ENCODE measurements at places on chromosomes 1 and 21. TPM values are rescaled to one million over a fixed set of nuclear protein-coding genes. Genes with fewer than 3 reads are reported as not detected.
A peak's percentile ranks its signal among the peaks of the same experiment; 100 is the strongest.

COL9A2 gene
- total RNA-seq = 0.60 TPM

ST7L gene
- 17.5 TPM for total RNA-seq

TMPRSS15 gene
- not detected for total RNA-seq

CHRM3 gene
- not detected for total RNA-seq

TCHHL1 gene
- total RNA-seq = not detected

PADI2 gene
- not detected for total RNA-seq

PLD5 gene
- total RNA-seq = not detected

HMGCL gene
- 33.8 TPM for total RNA-seq

CFHR3 gene
- total RNA-seq = not detected

ACTA1 gene
- total RNA-seq = not detected

DNA sequence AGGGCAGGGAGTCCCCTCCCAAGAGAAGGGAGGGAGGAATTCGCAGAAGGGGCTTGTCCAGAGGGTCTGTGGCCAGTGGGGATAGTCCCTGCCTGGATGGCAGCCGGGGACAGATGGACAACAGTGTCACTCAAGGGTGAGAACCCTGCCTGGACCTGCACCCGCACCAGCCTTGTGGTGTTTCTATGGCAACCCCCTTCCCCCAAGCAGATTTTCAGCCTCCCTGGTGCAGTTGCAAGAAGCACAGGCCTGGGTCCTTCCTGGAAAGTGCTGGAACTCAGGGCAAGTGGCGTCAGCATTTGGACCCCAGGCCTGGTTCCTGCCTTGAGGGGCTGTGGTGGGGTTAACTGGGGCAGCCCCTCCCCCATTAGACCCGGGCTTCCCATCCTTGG lies 83.8 kb upstream of the ACTL8 start:
- DNase-seq = no peak

GRCh38 chr1:198030682-198031081 lies 113.5 kb downstream of the LHX9 start:
- DNase-seq = no peak

DNA sequence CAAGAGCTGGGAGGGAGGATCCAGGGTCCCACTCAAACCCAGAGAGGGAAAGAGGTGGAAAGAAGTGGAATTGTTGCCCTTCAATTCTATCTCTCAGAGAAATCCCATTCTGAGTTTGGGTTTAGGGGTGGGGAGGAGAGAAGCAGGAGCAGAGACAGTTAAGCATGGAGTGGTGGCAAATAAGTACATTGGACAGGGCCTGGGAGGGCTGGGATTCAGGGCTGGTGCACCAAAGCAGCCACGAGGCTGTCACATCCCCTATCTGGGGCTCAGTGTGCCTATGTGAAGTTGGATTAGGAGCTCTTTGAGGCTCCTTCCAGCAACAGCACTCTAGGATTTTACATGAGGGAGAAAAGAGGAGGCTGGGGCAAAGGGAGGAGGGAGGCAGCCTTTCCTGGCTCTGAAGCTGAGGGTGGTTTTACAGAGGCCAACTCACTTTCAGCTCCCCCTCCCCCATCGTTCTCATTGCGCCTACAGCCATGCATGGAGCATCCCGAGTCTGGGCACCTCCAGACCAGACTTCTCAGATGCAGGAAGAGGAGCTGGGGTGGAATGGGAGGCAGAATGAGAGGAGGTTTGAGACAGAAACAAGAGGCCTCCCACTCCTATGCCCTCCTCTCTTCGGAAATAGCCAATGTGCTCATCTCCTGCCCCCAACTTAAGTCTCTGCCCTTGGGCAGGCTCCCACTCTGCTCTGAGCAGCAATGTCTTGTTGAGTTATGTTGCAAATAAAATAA lies 3.0 kb upstream of the SYT6 start:
- no peak for DNase-seq

GRCh38 chr1:61436016-61436415 lies 288.9 kb downstream of the TM2D1 start:
- DNase-seq = peak; percentile 95

GRCh38 chr1:59560807-59561450 lies 253.8 kb upstream of the HOOK1 start:
- no peak for DNase-seq

DNA sequence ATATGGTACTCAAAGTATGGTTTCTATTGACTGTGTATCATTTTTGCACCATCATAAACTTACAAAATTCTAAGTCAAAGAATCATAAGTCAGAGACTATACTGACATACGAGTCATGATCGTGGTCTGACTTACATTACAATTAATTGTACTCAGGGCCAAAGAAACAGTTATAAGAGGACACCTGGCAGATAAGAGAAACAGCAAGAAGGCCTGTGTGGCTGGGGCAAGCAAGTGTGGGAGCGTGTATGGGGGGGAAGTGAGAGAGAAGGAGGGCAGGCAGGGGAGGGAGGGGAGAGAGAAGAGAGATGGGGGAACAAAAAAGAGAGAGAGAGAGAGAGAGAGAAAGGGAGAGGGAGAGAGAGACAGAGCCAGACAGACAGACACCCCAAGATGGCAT lies 70.9 kb downstream of the RERE start:
- no peak for DNase-seq

GRCh38 chr1:178706432-178706831 lies 18.6 kb upstream of the RALGPS2 start:
- no peak for DNase-seq

DNA sequence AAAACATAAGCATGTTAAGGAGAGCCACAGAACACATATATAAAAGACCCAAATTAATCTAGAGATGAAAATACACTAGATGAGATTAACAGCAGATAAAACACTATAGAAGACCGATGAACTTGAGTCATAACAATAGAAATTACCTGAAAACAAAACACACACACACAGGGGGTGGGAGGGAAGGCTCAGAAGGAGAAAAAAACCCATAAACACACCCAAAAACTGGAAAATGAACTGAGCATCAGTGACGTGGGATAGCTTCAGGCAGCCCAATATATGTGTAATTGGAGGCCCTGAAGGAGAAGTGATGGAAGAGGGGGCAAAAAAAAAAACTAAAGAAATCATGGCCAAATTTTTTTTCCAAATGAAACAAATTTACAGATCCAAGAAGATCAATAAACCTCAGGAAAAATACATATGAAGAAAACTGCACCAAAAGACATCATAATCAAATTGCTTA lies 11.4 kb downstream of the ALDH9A1 start:
- no peak for DNase-seq

- DNase-seq = peak; percentile 5
Measured at GRCh38 chr1:116909512-116910378, at the start of gene PTGFRN. PTGFRN (plus strand) TSS chr1:116909916; CDS start chr1:116910204, 288 bp downstream.

DNA sequence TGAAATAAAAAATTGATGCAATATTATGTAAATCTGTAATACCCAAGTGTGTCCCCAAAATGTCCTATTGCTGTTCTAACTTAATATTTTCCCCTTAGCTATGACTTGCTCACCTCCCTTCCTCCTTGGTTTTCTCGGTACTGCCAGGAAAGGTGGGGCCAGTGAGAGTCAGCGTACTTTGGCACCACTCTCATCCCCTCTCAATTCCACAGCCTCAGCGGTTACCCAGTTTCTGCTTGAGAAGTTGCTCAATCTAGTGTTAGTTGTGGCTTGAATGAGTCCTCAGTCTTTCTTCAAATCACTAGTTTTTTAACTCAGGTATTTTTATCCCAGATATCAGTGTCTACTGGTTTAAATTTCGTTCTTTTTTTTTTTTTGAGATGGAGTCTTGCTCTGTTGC lies 32.3 kb downstream of the BCAS2 start:
- DNase-seq = no peak

GRCh38 chr1:81381881-81382280 lies 418.9 kb upstream of the ADGRL2 start:
- DNase-seq = no peak

DNA sequence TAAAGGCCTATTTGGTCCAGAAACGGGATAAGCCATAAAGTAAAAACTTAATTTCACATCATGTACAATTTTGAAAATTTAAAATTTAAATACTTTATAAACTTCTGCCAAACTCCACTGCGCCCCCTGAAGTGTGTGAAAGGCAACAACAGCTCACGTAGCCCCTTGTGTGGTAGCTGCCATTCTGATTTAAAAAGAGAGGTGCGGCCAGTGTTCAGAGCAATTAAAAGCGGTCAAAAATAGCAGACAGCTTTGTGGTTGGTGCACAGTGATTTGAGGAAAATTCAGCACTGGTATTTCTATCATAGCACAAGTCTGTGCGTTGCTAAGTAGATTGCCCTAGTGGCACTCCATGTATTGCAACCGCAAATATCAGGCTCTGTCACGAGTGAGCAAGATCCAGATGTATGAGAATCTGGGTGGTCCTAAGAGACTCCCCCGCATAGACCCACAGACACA lies 122.5 kb downstream of the ATG4C start:
- no peak for DNase-seq

GRCh38 chr1:223077247-223077833 lies 65.7 kb downstream of the TLR5 start:
- DNase-seq = no peak

DNA sequence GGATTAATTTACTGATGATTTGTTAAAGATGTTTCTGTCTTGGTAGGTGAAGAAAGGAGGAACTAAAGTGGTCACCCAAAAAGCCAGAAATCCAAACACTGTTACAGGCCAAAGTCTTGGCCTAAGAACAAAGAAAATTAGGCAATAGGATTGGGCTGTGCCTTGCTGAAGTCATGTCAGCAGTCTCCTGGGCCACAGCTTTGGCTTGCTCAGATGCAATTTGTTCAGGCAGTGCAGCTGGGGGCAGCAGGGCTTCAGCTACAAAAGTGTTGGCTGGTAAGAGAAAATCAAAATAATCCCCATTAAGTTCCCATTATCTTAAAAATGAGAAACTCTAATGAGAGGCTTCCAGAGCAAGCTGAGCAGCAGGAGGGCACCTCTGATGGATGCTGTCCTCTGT lies 14.0 kb upstream of the RAP1A start:
- no peak for DNase-seq

- no peak for DNase-seq
Measured at GRCh38 chr1:60973668-60974067, 108.7 kb upstream of the NFIA start.

- no peak for DNase-seq
Measured at GRCh38 chr21:40235528-40235927, 368.3 kb downstream of the PCP4 start.

DNA sequence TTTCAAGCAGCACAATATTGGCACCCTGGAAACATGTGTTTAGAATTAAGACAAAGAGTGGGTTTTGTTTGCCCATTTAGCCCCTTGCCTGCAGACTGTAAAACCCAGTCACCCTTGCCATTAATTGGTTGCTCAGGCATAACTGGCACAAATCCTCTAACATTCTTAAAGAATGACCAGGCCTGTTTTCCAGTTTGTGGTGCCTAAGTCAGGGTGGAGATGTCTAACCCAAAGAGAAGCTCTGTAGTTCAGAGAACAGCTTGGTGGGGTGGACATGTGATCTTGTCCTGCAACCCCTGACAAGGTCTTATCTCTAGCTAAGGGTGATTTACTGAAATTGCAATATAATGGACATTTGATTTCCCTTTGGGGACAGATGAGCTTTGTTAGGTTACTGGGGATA lies 8.8 kb upstream of the ANGPTL7 start:
- no peak for DNase-seq

GRCh38 chr1:152160576-152160975 lies 1.5 kb upstream of the RPTN start:
- no peak for DNase-seq

DNA sequence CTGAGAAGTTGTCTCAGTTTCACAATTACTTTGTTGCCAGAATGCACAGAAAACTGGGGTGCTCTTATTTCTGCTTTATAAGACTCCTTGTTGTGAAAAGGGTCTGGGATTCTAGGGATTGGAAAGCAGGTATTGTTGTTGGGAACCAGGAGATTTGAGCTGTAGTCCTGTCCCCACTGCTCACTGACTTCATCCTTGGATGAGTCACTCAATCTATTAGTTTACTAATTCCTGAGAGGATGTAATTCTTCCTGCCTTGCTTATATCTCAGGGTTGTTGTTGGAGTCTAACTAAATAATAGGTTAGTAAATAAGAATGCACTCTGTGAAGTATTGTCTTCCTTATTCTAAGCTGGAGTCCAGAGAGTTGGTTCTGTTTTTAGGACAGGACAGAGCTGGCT lies 172.5 kb upstream of the GALNT2 start:
- no peak for DNase-seq

GRCh38 chr1:82598812-82599211 lies 798.1 kb downstream of the ADGRL2 start:
- no peak for DNase-seq

- no peak for DNase-seq
Measured at GRCh38 chr1:201584471-201585092, 45.7 kb downstream of the NAV1 start.

GRCh38 chr1:169487133-169487532 lies 1.4 kb upstream of the SLC19A2 start:
- no peak for DNase-seq

DNA sequence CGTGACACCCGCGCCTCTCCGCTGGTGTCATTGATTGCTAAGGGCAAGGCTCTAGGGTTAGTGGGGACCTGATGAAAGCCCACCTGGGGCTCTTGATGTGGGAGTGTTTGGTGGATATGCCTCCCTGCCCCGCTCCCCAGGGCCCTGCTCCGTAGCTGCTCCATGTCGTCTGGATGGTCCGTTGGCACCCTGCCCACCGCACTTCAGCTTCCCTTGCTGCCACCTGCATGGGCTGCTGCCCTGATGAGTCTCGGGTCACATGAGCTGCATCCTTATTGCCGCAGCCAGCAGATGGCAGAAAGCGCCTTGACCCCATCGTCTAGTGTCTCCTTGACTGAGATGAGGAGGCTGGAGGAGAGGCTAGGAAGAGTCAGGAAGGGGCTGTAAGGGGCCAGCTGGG lies 439.4 kb downstream of the CAMTA1 start:
- DNase-seq = no peak

DNA sequence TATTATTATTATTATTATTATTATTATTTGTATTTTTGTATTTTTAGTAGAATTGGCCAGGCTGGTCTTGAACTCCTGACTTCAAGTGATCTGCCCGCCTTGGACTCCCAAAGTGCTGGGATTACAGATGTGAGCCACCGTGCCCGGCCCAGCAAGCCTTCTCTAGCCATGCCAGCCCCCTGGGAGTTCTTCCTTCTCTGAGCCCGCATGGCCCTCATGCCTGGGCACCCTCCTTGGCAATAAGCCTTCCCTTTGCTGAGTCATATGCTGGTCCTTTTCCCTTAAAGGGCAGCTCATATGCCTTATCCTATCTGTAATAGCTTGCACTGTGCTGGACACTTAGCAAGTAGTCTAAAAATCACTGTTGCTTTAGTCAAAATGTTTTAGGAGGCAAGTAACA lies 8.5 kb upstream of the NBL1 start:
- DNase-seq = no peak

DNA sequence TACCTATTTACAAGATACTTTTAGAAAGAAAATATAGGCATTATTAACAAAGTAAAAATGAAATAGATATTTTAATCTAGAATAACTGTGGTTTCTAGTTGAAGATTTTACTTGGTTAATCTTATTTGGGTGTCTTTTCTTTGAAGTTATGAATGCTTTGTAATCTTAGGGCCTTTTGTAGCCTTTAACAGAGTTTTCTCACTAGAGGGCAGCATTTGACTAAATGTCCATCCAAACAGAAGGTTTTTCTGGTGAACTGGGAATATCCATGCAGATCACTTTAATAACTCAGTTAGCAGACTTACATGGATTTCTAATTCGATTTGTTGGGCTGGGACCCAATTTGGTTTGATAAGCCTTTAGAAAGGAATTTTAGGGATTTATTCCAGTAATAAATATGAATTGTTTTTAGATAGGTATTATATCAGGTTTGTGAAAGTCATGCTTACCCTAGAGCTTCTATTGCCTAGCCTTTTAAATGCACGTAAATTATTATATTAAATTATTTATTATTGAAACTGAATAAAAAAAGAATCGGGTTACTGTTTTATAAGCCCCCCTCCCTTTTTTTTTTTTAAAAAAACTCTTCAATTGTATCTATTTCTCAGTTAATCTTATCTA lies 119.7 kb downstream of the ZNF326 start:
- DNase-seq = no peak

Measured in pulmonary artery endothelial cell (primary cell).